ENCODE measurements at places on chromosomes 2 and 18.

- no peak for DNase-seq
Observed at GRCh38 chr2:138023298-138023697, 59.0 kb downstream of the HNMT start.

DNA sequence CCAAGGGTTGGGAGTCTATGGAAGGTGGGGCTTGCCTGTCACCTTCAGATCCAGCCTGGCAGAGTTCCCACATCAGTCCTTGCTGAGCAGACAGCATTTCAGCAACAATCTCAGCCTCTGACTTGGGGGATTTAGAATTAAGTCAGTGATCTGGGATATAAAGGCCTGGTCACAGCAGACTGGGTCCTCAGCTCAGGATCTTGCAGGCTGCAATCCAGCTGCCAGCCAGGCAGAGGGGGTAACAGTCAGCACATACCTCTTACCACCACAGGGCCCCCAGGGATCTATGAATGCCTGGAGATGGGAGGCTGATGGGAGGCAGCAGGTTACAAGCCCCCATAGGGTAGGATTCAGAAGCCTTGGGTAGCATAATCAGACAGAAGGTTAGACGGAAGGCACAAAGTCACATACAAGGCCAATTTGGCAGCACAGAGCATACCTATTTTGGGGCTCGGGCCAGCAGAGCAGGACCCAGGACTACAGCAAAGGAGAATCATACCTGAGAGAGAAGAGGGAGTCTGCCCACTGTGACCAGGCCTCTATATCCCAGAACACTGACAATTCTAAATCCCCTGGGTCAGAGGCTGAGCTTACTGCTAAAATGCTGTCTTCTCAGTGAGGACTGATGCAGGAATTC lies 163.5 kb downstream of the MTCL1 start:
- no peak for DNase-seq

- DNase-seq, result no peak
Observed at GRCh38 chr2:219220652-219221402, 2.1 kb upstream of the ABCB6 start.

GRCh38 chr2:38666556-38666910 lies 619 bp downstream of the GALM start:
- no peak for DNase-seq

- no peak for DNase-seq
Observed at GRCh38 chr2:168003876-168004275, 243.5 kb downstream of the STK39 start.

DNA sequence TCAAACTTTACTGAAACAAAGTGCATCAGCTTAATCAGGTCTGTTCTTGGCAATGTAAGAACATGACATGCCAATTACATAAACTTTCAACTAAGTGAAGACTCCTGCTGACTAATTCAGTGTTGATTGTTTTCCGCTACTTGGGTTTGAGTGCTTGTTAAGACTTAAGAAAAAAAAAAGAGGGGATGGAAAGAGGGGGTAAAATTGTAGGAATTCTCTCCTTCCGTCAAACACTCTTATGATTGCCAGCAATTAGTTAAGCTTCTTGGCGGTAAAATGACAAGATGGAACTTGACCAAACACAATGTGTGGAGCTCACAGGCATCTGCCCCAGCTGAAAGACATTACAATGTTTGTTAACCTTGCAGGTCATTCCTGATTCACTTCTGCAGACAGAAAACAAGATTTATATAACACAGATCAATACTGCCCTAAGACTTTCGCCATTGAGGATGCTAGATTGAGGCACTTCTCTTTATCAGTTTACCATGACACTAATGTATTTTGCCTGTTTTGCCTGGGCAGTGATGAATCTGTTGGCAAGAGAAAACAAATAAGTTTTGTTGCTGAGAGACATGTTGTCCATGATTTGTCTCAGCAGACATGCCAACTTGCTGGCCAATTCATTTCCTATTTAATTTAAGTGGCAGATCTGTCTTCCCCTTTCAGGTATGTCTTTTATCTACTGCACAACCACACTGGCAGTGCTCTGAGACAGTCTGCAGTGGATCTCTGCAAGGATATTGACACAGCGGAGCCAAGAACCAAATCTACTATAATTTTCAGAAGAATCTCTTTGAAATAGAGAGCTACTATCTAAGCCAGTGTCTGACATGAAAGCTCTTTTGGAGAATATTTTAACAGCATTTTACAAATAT lies 410.0 kb upstream of the KCNH7 start:
- no peak for DNase-seq

DNA sequence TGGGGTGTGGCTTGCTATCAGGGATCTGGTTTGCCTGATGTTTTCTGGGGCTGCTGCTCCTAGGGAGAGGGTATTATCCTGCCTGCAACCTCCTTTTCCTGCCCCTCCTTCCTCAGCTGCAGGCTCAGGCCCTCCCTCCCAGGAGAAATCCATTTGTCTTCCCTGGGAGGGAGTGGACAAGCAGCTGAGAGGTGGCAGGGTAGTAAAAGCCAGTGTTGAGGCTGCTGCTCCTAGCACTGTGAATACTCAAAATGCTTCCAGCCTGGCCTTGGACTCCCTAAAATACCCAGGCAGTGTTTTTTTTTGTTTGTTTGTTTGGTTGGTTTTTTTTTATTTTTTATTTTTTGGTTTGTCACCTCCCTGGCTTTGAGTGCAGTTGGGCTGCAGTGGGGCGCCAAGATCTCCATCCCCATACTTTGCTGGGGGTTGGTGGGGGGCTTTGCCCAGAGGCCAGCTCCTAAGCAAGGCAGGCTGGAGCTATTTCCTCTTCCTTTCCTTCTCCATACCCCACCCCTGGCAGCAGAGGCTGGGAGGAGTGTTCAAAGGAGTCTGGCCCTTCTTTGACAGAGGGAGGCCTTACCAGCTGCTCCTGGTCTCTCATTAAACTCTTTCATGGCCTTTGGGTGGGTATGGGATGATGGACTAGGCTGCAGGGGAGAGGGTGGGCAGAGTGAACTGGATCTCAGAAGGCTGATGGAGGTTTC lies 13.6 kb downstream of the HOXD3 start:
- no peak for DNase-seq

DNA sequence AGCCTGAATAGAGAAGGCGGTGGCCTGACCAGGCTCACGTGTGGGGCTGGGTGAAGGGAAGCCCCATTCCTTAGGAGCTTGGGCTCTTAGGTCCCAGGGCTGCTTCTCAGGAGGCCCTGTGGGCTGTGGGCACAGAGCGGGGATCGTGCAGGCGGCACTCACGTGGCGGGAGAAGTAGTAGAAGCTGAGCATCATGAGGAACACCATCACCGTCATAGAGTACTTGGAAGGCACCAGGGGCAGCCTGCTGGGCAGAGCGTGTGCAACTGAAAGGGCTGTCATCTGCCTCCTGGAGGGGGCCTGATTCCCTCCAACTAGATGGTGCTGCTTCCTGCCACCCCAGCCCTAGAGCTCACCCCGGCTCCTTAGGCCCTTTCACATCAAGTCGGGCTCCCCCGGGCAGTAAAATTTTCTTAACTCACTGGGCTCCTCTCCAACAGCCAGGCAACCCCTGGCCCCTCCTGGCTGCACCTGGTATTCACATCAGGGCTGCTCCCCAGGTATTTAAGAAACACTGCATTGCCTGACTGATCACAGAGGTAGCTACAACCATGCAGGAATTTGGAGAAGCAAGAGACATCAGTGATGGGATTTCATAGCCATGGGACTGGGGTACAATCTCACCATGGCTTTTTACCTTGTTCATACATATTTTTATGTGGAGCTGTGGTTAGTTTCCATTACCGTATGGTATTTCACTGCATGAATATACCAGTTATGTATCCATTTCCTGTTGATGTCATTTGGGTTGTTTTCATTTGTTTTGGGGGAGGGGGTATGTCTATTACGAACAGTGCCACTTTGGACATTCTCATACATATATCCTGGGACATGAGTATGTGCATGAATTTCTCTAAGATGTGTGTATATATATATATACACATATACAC lies 32.9 kb downstream of the CENPO start:
- no peak for DNase-seq

DNA sequence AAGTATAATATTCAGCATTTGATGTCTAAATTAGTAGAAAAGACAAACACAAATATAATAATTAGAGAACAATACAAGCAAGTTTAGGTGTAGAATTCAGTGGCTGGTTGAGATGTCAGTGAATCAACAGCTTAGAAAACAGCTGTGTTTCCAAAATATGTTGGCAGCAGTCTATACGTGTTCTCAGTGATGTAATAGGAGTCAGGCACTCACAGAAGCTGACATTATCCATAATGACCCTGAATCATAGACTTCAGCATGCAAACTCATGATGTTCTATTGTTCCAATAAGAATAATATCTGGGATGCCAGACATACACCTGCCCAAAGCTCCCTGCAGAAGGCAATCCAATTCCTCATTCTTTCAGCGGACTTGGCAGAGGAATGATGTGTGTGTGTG lies 164.7 kb downstream of the SLC8A1 start:
- DNase-seq, result no peak

- no peak for DNase-seq
Observed at GRCh38 chr18:63882333-63883141, 5.0 kb upstream of the SERPINB2 start.

- no peak for DNase-seq
Observed at GRCh38 chr18:14942275-14942674, 194.3 kb downstream of the ANKRD30B start.

DNA sequence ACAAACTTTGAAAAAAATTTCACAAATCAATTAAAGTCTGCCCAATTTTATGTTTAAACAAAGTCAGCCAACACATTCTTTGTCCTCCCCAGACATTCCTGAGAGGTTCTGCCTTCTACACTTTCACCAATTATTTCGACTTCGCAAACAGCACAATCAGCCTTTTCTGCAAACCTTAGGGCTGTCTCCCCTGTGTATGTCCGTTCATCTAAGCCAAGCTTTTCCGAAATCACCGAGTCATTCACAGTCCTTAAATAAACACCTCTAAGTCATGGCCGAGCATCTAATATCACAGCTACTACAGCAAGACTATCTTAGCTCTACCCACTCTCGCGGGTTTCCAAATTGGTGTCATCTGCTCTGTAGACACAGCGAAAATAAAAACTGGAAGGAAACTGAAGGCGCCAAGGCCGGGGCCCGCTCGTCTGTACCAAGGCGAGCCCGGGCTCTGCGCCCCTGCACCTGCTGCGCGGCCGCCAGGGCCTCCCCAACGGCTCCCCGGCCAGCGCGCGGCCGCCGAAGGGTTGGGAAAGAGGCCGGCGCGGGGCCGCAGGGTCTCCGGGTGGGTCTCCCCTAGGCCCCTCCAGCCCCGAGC lies 730 bp downstream of the ODC1 start:
- peak; percentile 16 for DNase-seq

DNA sequence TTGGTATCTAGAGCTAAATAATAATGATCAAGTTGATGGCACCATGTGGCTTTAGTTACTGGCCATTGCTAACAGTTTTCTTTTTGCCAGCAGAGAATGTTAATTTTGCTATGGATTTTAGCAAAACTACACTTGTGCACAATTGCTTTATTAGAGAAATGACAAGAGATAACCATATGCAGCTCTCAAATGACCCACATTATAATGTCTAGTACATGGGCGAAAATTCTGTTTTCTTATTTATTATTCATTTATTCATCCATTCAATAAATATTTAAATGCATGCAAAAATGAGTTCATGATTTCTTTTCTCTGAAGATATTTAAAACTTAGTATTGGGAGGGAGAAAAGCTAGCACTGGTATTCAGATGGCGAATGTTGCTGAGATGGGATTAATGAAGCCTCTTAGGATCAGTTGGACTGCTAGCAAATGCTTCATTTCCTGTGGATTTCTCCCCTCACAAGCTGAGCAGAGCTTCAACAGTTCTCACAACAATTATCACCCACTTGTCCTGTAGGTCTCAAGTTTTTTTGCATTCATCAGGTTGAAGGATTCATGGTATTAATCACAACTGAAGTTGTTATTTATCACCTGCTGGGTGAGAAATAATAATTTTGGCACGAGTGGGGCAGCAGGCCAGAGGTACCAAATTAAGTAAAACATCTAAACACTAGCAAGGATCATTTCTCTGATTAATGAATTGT lies 95.2 kb downstream of the MTX2 start:
- no peak for DNase-seq

DNA sequence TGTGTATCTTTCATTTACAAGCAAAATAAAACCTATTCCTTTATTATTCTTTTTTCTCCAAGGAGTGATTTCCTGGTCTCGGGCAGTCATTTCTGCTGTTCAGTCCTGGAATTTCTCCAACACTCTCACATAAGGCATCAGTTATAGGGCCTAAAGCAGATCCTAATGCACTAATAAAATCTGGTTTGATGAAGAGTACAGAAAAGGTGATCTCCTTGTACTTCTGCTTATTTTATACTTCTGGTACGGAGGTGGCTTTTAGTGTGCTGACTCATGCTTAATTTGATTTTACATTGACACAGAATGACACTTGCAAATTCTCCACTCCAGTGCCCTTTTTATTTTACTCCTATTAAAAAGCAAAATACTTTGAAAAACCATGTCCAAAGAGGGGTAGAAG lies 157.4 kb downstream of the DOK6 start:
- no peak for DNase-seq

GRCh38 chr2:192000196-192000980 lies 153.5 kb upstream of the CAVIN2 start:
- no peak for DNase-seq

DNA sequence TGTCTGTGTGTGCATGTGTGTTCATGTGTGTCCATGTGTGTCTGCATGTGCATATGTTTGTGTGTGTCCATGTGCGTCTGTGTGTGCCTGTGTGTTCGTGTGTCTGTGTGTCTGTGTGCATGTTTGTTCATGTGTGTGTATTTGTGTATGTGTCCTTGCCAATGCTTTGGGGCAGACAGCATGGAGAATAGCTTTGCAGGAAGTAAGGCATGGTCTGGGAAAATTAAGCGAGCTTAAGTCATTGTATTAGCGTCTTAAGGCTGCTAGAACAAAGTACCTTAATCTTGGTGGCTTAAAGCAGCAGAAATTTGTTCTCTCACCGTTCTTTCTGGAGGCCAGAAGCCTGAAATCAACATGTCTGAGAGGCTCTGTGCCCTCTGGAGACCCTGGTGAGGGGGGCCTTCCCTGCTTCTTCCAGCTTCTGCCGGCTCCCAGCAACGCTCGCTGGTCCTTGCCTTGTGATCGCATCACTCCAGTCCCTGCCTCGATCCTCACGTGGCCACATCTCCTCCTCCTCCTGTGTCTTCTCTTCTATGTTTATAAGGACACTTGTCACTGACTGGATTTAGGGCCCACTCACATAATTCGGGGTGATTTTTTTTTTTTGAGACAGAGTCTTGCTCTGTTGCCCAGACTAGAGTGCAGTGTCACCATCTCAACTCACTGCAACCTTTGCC lies 3.8 kb downstream of the NEU2 start:
- no peak for DNase-seq

GRCh38 chr2:50866626-50867025 lies 165.3 kb downstream of the NRXN1 start:
- DNase-seq, result no peak

DNA sequence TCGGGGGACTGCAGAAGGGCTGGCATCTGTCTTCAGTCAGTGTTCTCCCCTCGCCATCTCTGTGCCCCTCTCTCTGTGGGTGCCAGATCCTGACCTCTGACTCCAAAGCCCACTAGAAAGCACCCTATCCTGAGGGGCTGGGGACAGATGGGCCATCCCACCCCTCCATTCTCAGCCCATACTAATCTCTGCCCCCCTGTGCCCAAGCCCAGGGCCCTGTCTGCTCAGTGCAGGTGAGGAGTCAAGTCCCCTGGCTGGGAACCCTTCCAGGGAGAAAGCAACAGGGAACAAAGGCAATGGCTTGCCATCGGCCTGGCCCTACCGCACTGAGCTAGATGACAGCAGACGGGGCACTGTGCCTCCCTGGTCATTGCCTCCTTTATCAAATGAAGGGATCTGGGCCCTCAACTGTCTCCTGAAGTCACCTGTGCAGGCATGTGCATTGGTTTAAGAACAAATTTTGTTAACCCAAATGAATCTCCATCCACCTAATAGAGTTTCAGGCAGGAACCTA lies 42.7 kb upstream of the ID2 start:
- no peak for DNase-seq

GRCh38 chr2:39688181-39688580 lies 22.5 kb downstream of the TMEM178A start:
- DNase-seq, result no peak
